Psoas muscle (tissue), 8 donors: ENCODE measurements at places on chromosomes 5 and 9. TPM values are rescaled to one million over a fixed set of nuclear protein-coding genes. Genes with fewer than 3 reads are reported as not detected.

The PTPRD gene
- 0.48 TPM for polyA plus RNA-seq

The EXOC3 gene
- 49.4 TPM for polyA plus RNA-seq

The TENT4A gene
- polyA plus RNA-seq = 8.0 TPM

DNA sequence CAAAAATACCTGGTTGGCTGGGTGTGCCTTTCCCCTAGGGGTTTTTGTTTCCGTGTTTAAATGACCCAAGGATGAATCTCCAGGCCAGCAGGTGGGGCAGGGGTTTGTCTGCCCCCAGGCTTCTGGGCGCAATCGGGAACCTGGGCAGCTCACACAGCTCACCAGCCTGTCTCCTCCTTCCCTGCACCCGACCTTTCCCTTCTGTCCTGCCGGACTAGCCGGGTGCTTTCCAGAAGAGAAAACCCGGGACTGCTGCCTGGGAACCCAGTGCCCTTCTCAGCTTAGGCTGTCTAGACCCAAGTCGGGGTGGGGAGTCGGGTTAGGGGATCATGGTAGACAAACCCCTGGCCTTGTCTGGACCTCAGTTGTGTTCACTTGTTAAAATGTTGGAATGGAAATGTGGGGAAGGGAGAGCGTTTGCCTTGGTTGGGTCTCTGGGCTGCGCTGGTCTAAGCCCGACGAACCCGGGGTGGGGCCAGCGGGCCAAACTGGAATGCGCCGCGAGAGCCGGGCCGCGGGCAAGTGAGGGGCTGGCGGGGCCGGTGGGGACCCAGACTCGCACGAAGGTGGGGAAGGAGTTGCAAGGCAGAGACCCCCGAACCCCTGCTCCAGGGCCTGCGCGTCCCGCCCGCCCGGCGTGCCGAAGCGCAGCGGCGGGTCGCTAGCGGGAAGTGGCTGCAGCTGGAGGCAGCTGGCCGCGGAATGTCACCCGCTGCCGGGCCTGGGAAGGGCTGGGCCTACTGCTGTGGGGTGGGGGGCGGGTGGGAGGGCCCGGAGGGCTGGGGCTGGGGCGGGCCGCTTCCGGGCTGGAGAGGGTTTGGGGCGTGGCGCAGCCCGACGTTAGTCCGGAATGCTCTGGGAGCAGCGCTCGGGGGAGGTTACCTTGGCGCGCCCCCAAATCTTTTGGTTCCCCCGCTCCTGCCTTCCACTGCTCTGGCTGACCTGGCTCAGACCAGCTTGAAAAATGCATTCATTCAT is 84.6 kb downstream of the DAB2IP start:
- DNase-seq = peak; percentile 79

DNA sequence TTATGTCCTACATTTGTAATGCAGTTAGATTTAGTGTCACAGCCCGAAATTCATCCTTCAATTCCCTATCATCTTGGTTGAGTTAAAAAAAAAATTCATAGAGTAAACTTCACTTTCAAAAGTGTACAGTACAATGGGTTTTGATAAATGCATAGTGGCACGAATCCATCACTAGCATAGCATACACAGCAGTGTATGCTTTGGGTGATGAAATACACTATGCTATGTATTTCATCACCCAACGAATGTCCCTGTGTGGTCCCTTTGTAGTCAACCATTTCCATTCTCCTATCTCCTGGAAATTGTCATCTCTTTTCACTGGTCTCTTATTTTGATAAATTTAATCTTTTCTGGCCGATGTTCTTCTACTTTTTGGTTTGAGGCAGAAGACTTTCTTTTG is 129.4 kb upstream of the BASP1 start:
- no peak for DNase-seq

DNA sequence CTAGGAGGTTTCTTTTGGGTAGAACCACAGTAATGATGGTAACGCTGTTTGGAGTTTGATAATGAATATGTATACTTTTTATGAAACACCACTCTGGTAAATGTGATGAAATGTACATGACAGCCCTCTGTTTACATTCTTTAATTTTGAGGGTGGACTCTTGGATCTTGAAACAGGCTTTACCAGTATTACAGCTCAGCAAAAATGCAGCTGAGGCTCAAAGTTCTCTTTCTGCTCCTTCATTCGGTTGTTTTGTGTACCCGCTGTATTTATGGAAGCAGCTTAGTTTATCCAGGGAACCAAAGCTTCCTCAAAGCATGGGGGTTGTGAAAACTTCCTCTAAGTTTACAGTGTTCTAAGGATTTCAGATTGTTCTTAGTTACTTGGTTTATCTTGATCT is 11.1 kb downstream of the GAPVD1 start:
- no peak for DNase-seq

- no peak for DNase-seq
These were observed 1366.1 kb downstream of the PTPRD start for GRCh38 chr9:9246726-9247125.

- DNase-seq = no peak
These were observed 21.2 kb downstream of the NSUN2 start for GRCh38 chr5:6611334-6612256.

- no peak for DNase-seq
These were observed 127.8 kb downstream of the PCSK5 start for GRCh38 chr9:76018235-76018634.
